Foreskin keratinocyte (primary cell): ENCODE measurements at places on chromosomes 5 and 9. TPM values are rescaled to one million over a fixed set of nuclear protein-coding genes. Genes with fewer than 3 reads are reported as not detected.

DNA sequence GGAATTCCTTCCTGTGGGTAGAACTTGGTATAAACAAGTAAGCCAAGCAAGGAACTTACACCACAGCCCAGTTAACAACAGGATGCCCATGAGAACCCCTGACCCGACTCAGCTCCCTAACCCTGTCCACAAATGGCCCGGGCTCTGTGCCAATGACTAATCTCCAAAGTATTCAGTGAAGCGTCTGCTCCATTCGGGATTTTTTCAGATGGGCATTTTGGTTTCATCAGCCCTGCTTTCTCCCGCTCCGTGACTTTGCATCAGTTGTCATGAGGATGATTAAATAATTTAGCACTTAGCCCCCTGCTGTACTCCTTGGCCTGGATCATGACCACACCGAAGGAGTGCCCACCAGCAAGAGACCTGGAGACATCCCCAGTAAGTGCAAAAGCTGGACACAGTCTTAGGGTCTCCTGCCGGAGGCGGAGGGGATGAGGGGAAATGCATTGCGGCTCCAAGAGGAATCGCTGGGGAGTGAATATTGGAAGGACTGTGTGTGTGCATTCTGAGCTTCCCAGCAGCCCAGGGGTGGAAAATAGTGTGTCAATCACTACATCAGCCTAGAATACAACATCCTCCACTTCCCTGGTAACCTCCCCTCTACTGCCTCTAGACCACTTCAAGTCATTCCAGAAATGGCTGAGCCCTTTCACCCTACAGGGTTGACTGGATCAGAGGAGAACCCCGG is 41.4 kb upstream of the DNAH5 start:
- DNase-seq: peak; percentile 78

DNA sequence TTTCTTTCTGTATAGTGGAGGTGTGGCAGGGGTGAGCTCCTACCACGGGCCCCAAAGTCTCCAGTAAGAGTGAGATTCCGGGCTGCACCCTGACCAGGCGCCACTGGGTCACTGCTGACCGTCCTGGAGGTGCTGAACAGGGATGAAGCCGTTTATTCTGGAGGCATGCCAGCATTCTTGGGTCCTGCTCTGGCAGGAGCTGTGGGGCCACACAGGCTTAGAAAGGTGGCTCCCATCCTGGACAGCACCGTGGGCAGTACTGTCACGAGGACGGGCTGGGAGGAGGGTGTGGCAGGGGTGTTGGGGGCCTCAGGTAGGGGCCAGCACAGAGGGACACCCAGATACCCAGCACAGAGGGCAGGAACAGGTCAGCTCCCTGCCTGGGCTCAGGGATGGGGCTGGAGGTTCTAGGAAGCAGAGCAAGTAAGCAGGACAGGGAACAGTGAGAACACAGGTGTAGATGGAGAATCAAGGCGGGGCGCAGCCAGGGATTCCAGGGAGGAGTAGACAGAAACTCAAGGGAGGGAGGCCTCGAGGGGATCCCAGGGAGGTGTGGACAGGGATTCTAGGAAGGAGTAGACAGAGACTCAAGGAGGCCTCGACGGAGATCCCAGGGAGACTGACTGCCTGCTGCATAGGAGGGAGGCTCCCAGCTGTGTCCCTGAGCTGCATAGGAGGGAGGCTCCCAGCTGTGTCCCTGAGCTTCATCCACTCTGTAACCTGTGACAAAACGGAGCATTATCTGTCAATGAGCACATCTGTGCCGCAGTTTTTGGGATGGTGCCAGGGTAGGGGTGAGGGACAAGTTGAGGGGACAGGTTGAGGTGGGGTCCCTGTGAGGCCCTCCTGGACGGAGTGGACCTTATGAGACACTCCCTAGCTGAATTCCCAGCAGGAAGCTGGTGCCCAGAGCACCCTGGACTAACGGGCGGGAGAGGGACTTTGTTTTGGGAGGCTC is 1.1 kb upstream of the PLEKHG4B start:
- no peak for DNase-seq

DNA sequence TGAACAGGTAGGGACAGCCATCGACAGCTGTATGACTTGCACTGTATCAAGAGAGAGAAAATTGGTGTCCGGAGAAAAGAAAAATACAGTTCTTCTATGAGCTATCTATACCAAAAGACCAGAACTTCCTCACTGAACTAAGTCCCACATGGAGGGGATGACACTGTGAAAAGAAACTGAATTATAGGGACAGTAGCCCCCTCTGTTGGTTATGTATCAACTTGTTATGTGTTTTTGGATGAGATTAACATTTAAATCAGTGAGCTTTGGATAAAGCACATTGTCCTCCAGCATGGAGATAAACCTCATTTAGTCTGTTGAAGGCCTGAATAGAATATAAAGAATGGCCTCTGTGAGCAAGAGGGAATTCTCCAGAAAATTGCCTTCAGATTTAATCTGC is 176.6 kb upstream of the SH3GL2 start:
- DNase-seq: peak; percentile 14

Gene GPR151
- not detected in 2 replicates for polyA plus RNA-seq

DNA sequence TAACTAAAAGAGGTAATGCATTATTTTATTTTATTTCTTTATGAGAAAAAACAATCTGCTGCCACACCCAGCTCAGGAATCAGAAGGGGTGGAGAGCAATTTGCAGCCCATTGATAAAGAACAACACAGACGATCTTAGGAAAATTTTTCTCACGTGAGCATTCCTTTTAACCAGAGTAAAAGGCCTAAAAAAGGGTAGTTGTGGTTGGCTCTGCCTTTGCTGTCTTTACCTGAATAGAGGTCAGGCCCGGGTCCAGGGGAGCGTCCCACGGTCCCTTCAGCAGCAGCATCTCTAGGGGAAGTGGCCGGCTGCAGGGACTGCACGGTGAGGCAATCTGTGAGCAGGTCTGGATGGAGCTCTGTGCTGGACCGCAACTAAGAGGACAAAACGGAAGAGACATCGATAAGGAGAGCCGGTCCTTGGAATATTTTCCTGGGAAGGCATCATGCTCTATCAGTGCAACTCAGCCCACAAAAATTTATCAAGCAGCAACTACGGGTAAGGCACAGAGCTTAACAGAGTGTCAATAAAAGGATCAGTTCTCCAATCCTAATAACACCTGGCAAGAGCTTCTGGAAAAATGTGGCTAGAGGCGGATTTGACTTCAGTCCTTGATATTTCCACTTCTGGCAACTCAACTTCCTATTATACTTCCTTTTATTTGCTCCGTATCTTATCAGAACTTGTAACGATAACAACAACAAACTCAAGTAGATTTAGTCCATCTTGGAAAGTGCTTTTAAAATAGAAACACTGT is 372.8 kb upstream of the RFX3 start:
- DNase-seq: no peak

Gene TAF11L11
- polyA plus RNA-seq: not detected in 2 replicates

DNA sequence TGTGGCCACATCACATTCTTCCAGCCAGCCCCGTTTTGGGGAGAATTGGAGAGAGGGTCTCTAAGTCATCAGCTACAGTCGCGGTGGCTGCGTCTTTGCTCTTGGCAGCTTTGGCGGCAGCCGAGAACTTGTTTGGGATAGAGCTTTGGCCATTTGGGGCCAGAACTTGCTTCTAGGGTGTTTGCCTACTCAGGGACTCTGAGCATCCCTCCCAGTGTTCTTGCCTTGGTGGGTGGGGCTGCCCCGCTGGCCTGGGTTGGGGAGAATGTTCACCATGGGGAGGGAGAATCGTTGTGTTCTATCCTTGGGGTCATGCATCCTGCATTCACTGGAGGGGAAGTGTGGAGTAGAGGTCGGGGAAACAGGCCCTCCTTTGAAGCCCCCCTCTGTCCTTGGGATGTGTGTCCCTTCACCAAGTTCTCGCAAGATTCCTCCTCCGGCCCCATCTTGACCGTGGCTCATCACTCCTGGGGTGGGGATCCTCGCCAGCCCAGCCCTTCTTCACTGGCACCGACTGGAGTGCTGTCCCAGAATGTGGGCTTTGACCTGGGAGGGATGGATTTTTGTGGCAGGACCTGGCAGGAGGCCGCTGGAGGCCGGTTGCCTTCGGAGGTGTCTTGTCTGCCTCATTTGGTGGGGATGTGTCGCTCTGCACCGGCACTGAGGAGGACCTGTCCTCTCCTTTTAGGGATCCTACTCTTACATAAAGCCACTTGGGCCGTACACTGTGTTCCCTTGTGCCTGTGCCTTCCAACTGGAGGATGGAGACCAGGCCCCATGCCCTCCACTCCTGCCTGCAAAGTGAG is 3.5 kb downstream of the PHF2 start:
- DNase-seq: no peak

GRCh38 chr5:126948453-126948852 is 81.9 kb downstream of the MARCHF3 start:
- no peak for DNase-seq

Gene NCS1
- 36.2 and 39.1 TPM in 2 replicates for polyA plus RNA-seq

GRCh38 chr5:145292278-145292677 is 542.9 kb downstream of the PRELID2 start:
- DNase-seq: no peak

DNA sequence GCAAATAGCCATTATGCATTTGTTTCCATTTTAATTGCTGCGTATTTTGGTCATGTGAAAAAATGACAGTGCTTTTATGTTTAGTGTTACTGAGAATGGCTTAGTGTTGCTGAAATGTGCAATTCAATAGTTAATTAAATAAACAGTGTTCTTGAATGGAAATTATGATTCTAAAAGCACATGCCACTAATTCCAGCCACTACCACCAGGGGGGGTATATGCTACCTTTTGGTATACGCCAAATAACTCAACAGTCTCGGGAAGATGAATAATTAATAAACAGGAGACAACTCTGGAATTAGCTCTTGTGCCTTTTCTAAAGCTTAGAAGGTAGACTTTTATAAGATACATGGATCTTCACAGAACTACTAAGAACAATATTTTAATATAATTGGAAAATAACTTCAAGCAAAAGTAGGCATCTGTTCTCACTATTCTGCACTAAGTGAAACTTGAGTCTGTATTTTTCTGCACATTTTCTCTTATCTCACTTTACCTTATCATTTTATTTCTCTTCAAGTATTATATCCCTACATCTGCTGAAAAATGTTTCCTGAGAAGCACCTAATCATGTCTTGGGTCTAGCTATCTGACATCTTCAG is 83.5 kb upstream of the MINAR2 start:
- peak; percentile 42 for DNase-seq

- DNase-seq: no peak
Measured at GRCh38 chr5:102853680-102854079, 98.6 kb downstream of the PAM start.
